Stimulated activated CD4-positive, alpha-beta T cell treated with anti-CD3 and anti-CD28 coated beads, Interleukin-15, amount 100 ng/mL, for 1 hour (primary cell): ENCODE measurements at places on chromosomes 7 and 10.

DNA sequence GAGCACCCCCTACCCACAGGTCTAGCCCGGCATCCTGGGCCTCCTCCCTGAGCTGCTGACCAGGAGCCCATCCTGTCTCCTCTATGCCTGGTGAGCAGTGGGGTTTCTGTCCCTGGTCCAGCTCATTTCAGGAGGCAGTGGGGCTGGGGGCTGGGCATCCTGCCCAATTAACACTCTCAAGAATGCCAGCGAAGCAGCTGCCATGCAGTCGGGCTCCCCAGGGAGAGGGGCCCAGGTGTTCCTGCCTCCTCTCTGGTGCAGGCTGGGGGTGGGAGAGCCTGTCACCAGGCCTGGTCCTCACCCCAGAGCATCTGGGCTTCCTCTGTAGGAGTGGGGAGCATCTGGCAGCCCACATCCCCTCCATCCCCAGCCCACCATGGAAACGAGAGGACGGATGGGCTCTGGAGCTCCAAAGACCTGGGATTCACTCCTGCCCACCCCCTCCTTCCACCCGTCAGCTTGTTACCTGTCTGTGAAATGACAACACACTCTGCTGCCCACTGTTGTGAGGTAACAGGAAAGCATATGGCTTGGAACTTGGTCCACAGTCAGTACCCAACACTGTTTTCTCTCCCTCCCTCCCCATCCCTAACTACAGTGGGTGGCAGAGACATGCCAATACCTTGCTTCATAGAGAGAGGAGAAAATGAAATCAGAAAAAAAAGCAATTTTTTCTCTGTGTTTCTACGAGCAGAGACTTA lies 69.1 kb downstream of the SLIT1 start:
- no peak for DNase-seq

DNA sequence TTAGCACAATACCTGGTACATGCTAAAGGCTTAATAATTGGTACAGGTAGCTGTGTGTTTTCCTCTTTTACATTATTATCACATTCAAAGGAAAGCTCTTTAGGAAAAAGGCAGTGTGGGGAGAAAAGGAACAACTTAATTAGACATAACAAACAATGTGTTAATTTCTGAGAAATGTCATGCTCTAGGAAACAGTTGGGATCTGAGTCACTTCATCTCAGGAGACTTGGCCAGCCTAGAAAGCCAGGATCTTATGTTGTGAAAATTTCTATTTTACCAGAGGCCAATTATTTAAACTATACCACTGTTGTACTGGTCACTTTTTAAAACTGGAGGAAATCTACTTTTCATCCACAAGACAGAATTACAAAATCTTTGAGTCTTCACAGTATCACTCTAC lies 39.6 kb downstream of the ARMH3 start:
- no peak for DNase-seq

GRCh38 chr10:104342941-104343411 lies 4.7 kb upstream of the ITPRIP start:
- no peak for DNase-seq

DNA sequence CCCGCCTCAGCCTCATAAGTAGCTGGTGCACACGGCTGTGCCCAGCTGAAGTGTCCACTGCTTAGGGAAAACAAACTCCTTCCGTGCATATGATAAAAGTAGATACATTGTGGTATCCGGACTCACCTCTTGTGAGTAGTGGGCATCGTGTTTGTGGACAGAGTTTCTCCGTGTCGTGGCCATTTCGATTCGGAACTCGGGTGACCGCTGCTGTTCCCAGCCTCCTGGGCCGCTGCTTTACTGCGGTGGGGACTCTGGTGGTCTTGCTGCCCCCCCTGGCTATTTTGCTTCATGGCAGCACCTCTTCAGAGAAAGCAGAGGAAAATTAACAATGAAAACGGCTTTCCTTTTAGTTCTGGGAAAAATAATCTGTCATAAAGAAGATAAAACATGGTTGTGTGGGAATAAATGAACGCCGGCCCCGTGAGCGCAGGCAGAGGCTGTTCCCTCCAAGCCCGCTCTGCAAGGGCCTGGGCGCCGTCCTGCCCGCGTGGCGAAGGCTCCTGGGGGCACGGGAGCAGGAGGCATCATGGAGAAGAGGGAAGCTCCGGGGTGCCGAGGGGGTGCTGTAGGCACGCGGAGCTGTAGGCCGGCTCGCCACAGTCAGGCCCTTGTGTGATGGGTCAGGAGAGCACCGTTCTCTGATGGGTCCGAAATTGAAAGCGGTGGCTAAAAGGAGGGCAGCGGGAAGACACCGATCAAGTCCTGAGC lies 107.4 kb downstream of the ACTR3B start:
- DNase-seq, result no peak

- no peak for DNase-seq
Observed at GRCh38 chr10:13868528-13869294, 281.9 kb downstream of the PRPF18 start.

GRCh38 chr10:30383356-30383755 lies 34.3 kb upstream of the MTPAP start:
- DNase-seq, result no peak

GRCh38 chr7:96548664-96549063 lies 161.0 kb downstream of the SEM1 start:
- DNase-seq, result no peak
